ENCODE measurements at places on chromosomes 7 and 10.
A peak's percentile ranks its signal among the peaks of the same experiment; 100 is the strongest.

DNA sequence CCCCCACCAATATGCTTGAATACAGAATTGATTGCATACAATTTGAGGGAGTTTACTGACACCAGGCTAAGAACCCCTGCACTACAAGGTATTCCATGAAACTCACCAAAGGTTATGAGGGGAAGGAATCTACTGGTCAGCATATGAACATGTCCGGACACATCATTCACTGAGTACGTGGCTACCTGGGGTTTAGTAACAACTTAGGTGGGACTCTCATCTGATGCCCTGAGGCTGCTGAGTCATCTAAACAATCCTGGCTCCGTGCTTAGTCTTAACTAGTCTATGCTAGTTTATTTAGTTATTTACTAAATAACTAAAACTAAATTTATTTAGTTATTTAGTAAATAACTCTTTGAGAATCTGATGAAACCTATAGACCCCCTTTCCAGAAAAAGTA lies 11.3 kb downstream of the PI4K2A start:
- DNase-seq = no peak

- DNase-seq = no peak
Observed at GRCh38 chr10:127932521-127933270, 25.8 kb downstream of the PTPRE start.

DNA sequence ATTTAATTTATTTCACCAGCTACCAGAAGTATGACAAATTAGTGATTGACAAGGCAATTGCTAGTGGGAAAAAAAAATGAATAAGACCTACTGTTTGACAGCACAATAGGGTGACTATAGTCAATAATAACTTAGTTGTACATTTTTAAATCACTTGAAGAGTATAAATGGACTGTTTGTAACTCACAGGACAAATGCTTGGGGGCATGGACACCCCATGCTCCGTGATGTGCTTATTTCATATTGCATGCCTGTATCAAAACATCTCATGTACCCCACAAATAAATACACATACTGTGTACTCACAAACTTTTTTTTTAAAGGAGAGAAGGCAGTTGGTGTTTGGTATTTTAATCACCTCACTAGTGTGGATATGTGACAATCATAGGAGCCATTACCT lies 181.1 kb downstream of the CACNB2 start:
- no peak for DNase-seq

- DNase-seq = no peak
Observed at GRCh38 chr7:50534690-50535290, 30.4 kb downstream of the DDC start.

GRCh38 chr10:121085367-121085766 lies 234.2 kb downstream of the WDR11 start:
- no peak for DNase-seq

DNA sequence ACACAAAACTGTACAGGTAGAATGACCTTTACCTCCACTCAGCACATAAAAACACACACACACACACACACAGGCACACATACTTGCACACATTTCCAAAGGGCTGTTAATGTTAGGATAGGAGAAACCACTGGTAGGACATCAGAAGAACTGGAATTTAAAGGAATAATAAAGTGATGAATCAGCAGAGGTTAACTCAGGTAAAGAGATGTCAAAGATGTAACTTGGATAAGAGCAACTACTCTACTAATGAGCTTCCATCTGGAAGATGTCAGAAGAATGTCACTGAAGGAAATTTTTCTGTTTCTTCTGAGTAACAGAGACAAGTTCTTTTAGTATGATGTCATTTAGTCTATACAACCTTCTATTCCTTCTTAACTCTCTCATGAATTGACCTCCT lies 26.4 kb upstream of the GPR37 start:
- DNase-seq = no peak

DNA sequence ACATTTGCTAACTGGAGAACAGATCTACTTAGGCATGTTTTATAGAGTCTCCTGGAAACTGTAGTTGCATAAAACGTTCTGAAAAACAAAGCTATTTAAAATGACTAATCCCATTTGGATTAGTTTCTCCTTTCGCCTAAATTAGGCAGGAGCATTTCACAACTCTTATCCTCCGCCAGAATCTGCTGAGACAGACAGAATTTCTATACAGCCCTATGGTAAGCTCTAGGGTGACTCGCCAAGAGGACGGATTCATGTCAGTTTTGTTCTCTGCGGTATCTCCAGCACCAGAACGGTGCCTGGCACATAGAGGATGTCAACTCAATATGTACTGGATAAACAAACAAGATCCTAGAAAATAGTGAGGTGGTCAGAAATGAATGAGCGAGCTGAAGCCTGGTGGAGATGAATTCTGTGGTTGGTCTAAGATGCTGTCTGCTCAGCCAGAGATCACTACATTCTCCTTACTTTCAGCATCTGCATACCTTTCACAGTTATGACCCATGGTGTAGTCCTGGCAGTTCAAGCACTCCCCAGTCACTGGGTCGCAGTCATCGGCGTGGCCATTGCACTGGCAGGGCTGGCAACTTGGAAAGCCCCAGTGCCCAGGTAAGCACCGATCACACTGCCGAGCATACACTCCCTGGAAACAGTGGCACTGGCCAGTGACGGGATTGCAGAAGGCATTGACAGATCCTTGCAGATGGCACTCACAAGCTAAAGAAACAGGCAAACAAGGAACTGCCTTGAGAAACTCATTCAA lies 44.0 kb downstream of the LAMB1 start:
- no peak for DNase-seq

DNA sequence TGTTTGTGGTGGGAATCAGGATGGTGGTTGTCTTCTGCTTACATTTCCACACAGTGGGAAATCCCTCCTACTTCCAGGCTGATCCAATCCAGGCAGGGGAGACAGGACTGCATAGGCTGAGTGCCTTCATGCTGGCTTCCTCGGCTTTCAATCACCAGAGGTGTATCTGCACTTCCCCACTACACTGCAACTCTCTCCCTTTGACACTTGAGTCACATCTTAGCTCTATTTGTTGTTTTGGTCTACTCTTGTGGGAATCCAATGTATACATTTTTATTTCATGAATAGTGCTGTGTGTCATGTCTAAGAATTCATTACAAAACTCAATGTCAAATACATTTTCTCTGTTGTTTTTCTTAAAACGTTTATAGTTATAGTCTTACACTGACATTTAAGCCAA lies 735.6 kb downstream of the XPNPEP1 start:
- no peak for DNase-seq

DNA sequence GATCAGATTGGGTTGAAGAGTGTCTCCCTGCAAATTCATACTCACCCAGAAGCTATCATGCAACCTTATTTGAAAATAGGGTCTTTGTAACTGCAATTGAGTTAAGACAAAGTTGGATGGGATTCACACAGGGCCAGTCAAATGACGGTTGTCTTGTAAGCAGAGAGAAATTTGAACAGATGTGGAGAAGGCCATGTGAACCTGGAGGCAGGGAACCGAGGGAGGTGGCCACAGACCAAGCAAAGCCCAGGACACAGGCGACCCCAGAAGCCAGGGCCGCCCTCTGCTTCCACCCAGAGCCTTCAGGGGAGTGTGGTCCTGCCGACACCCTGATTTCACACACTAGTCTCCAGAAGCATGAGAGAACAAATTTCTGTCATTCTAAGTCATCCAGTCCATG lies 140.8 kb downstream of the SFMBT2 start:
- DNase-seq = no peak

DNA sequence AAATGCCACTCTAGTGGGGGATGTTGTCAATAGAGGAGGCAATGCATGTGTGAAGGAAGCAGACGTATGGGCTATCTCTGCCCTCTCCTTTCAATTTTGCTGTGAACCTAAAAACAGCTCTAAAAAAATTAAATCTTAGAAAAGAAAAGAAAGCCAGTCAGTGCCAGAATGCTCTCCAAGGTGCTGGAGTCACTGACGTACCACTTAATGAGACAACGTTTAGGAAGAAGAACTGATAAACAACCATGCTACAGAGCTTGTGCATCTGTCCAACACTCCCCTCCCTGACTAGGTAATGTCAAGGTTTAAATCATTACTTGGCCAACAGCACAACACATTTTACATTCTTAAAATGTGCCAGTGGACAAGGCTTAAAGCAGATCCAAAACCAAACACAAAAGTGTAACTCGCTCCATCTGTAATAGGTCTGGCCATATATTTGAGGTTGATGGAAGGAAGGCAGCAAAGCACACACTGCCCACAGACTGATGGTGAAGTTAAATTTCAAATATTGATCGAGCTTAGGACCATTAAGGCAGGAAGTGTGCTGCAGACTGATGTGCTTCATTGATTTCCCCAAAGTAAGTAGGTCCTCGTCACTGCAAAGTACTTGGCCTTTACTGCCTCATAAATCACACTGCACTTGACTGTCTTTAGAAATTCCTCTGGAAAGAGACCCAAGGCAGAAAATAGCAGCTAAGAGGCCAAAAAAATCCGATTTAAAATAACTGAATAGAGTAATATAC lies 15.5 kb downstream of the ARMH3 start:
- DNase-seq = no peak

DNA sequence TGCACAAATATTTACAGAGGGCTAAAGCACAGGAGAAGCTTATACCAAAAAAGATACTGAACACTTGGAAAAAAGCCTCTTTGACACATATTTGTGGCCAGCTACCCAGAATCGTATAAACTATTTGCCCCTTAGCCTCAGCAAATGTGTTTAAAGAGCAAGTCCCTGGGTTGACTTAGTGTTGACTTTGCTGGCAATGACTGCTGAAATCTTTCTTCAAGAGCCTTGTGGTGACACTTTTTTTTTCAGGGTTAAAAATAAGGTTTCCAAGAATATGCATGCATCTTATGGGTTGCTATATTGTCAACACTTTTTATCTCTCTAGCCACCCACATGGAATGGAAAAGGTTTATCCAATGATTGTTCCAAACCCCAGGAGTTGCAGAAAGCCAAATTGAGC lies 14.9 kb upstream of the PLEKHS1 start:
- DNase-seq = no peak

DNA sequence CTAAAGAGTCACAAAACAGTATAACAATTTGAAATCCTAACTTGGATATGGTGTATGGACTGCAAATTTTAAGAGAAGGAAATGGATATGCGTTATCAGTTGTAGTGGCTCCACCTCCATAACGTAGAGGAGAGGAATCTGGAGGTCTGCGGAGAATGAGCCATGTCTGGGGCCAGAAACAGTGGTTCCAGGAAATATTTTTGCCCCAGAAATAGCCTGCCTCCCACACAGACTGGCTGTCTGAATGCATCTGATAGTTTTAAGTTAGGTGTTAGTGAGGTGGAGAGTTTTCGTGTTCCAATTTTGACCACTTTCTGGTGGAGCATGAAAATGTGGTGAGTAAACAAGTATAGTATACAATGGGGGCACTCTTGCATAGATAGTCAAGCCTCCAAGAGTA lies 1.6 kb downstream of the PHTF2 start:
- no peak for DNase-seq

DNA sequence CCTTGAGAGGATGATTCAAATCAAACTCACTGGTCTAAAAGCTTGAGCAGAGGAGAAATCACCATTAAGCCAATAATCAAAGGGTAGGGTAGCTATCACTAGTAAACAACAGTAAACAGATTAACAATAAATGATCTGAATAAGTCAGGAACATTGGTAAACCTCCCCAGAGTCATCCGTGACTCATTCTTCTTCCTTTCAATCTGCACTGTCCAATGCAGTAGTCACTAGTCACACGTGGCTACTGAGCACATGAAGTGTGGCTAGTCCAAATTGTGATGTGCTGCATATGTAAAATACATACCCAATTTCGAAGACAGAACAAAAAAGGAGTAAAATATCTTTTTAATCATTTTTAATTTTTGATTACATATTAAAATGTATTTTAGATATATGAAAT lies 64.0 kb downstream of the ERCC6 start:
- DNase-seq = no peak

DNA sequence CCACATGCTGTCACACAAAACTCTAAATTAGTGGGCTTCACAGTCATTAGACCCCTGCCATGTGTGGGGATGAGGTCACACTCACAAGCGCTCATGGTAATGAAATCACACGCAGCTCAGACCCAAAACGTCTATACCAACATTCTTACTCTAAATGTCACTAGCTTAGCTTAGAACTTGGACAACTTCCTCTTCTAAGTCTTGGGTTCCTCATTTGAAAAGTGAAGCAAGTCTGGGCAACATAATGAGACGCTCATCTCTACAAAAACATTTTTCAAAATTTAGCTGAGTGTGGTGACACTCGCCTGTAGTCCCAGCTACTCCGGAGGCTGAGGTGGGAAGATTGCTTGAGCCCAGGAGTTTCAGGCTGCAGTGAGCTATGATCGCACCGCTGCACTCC lies 92.7 kb upstream of the MACROH2A2 start:
- DNase-seq = peak; percentile 23

- no peak for DNase-seq
Observed at GRCh38 chr10:42963312-42963711, 113.6 kb upstream of the RET start.

DNA sequence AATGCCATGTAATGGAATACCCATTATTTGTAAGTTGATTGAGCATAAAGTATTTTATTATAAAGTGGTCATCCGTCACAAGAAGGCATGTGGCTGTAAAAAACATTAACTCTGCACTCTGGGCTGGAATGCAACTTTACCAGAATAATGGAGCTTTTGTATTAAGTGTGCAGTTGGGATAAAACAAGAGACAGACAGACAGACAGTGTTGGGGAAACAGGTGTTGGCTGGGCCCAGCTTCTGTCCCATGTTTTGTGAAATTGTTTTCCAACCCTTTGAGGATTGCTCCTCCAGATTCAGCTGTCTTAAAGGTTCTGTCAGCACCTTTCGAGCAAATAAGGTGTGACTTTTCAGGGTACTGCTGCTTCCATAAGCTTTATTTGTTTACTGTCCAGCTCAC lies 67.9 kb upstream of the NFKB2 start:
- no peak for DNase-seq

DNA sequence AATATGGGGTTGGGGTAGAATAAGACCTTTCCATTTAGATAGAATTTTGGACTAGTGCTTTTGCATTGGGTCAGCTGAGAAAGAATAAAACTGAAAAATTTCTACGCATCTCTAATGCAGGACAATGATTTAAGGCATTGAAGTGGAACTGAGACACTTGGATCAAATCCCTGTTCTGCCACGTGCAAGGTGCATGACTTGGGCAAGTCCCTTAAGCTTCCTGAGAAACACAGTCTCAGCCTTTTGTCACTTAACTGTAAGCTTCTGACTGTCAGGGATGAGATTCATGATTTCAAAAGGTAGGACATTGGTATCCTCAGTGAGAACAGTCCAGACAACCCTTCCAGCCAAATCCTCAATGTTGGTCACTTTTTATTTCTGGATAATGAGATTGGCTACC lies 59.2 kb downstream of the ENTPD1 start:
- DNase-seq = no peak

GRCh38 chr10:114279289-114279688 lies 40.2 kb downstream of the VWA2 start:
- no peak for DNase-seq

GRCh38 chr10:129483430-129484010 lies 16.5 kb downstream of the MGMT start:
- DNase-seq = no peak
